WTC11 (cell line): ENCODE measurements at places on chromosomes 11 and 22.

- no peak for DNase-seq
Measured at GRCh38 chr22:18947905-18948304, 11.8 kb upstream of the PRODH start.

DNA sequence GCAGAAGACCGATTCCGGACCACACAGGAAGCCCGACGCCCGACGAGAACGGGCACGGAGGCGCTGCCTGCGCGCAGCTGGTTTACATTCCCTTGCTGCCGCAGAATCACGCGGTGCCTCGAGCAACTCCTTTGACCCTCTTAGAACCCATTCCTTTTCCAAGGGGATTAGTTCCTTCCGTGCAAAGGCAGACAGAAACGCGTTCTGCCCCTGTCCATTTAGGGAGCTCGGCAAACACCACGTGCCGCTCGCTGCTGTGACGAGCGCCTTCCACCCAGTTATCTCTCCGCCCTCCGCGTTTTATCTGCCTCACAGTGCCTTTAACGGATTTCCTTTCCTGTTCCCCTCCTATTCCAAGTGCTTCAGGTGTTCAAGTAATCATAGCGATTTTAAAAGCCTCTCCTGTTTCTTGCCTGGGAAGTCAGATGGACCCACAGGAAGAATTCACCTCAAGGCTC lies 24.1 kb upstream of the MICAL3 start:
- no peak for DNase-seq

- DNase-seq = no peak
Measured at GRCh38 chr11:84227970-84228665, 942.0 kb upstream of the CCDC90B start.

- DNase-seq = no peak
Measured at GRCh38 chr11:125068368-125068767, 5.3 kb downstream of the SLC37A2 start.

GRCh38 chr11:7381937-7382336 lies 103.4 kb upstream of the OLFML1 start:
- DNase-seq = no peak

DNA sequence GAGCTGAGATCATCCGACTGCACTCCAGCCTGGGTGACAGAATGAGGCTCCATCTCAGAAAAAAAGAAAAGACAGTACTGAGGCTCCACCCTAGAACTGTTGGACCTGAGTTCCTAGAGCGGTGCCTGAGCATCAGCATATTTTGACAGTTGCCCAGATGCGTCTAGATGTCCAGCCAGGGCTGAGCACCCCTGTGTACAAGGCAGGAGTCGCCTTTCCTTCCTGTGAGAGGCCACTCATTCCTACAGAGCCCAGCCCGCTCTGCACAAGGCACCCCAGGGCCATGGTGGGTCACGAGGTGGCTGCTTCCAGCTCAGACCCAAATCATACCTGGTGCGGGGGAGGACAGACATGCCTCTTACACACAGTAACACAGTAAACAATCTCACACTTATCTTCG lies 15.9 kb downstream of the SAMM50 start:
- no peak for DNase-seq

DNA sequence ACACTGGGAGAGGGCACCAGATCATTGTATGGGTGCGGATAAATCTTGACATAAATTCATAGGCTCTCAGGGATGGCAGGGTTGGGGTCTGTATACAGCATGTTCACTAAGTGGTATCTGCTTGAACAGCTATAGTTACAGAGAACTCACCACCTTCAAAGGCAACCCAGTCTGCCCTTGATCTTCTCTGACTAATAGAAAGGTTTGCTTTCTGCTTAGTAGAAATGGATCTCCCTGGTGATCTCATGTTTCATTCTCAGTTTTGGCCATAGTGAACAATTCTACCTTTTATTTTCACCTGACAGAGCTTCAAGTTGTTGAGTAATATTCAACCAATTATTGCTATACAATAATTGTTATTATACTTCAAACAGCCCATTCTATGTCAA lies 32.4 kb downstream of the CNTF start:
- DNase-seq = no peak

- DNase-seq = peak; percentile 36
Measured at GRCh38 chr11:126434950-126435335, 79.5 kb downstream of the ST3GAL4 start.

DNA sequence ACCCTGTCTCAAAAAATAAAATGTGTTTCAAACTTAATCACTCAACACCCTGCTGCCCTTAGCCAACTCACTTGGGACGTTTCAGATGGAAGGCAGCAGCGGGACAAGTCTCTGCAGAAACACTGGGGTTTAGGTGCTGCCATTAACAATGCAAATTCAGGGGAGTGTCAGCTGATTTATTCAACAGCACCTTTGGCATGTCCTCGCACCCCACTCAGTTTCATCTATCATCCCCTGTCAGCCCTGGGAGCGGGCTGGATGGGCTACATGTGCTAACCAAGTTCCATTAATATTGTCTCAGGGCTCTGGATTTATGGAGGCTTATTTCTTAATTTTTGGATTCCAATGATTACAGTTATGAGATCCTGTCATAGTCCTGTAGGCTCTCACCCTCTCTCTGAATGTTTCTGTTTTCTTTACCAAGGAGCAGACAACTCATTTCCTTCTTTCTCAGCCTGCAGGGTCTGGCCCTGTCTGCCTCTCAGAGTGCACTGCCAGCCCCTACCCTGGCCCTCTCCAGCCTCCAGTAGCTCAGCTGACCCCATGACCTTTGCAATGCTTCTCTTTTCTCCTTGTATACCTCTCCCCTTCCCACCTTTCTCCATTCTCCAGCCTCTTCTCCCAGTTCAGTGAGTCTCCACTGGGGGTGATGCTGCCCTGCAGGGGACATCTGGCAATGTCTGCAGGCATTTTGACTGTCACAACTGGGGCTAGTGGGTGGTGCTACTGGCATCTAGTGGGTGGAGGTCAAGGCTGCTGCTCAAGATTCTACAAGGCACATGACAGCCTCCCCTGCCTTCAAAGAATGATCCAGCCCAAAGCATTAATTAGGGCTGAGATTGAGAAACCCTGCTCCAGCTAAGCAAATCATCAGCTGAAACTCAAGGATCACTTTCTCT lies 79.0 kb downstream of the APIP start:
- DNase-seq = peak; percentile 22

- no peak for DNase-seq
Measured at GRCh38 chr22:20174785-20175596, 24.1 kb upstream of the CCDC188 start.

DNA sequence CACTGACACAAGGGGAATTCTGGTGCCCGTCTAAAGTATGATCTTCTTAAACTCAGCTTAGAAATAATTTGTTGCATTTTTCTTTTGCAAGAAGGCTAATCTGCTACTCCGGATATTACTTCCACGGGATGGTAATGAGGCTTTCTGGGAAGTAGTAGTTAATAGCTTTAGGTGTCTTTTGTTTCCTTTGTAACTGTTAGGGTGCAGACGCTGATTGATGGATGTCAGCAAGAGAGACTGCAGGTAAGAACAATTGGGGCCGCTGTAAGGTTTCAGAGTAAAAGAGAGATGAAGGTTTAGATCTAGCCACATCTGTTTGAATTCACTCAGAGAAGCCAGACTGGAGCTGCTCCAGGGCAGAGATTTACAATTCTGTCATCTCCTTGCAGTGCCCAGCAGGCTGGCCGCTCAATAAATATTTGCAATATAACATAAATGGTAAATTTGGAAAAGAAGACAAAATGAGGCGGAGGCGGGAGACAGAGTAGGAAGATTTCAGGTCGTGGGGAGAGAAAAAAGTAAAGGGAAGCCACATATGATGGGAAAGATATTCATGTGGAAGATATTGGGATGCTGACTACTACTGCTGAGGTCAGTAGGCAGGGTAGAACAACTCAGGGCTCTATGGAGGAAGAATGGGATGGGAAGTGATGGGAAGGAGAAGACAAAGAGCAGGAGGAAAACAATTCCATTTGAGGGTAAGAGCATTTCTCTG lies 320.5 kb downstream of the AASDHPPT start:
- DNase-seq = no peak

DNA sequence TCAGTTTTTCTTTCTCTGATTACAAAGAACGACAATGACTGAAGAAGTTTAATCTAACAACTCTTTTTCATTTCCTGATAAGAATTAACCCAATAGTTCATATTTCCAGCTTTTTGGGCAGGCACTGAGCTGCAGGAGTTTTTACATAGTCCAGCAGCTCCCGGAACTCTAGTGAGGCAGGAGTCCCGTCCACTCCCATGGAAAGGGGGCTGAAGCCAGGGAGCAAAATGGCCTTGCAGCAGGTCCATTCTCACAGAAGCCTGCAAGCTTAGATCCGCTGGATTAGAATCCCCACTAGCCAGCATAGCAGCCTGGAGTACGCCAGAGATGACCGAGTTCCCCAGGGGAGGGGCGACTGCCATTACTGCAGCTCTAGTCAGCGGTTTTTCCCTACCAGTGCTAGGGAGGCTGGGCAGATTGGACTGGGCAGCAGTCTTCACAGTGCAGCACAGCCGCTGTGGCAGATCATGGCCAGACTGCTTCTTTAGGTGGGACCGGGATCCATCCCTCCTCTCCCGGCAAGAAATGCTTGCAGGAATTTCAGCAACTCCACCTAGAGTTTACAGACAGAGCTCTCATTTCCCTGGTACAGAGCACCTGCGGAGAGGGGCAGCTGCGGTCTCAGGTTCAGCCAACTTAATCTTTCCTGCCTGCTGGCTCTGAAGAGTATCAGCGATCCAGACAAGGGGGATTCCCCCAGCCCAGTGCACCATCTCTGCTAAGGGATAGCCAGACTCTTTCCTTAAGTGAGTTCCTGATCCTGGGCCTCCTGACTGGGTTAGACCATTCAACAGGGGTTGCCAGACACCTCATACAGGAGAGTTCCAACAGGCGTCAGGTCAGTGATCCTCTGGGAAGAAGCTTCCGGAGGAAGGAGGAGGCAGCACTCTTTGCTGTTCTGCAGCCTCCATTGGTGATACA lies 742 bp upstream of the CASP4 start:
- DNase-seq = peak; percentile 34

DNA sequence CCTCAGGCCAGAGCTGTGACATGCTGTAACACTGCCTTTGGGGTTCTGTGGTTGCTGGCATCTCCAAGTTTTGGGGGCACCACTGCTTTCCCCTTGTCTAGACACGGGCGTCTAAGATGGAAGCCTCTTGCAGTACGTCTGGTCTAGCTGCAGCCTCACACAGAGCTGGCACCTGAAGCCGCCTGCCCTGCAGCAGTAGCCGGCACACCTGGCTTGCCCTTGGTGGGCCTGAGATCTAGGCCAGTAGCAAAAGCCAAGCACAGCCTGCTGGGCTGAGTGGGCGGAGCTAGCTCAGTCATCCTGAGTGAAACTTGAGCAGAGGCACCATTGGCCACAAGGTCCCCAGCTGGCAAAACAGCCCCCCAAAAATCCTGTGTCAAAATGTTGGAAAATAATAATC lies 154.2 kb downstream of the DLG2 start:
- DNase-seq = peak; percentile 70

DNA sequence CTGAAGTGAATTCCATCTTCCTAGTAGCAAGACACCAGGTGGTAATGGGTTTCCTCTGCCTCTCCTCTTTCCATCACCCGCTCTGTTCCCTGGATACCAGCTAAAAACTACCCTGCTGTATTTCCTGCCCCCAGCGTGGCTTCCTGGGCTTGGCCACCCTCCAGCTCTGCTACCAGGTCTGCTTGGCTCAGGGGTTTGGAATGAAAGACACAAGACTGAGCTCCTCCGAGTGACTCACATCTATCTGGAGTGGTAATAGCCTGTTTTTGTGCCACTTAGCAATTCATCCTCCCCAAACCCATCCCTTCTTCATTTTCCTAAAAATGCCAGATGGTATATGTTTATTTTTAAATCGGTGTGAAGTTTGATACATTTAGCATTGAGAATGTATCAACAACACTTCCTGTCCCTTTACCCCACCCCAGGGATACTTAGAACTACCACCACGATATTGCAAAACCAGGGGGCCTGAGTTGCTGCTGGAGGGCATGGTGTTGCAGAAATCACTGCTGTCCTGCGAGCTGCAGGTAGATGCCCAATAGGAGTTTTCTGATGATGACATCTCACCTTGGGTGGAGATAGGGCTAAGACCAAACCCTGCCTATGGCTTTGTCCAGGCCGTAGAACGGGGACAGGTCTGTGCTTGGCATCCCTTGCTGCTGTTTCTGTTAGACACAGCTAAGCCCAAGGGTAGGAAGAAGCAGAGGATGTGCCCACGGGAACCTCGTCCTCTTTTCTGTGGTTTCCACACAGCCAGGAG lies 7.5 kb upstream of the MICAL3 start:
- no peak for DNase-seq
